Activated CD4-positive, alpha-beta T cell treated with anti-CD3 and anti-CD28 coated beads for 4 hours (primary cell): ENCODE measurements at places on chromosomes 5 and 9.

GRCh38 chr9:134494905-134495304 lies 146.7 kb upstream of the COL5A1 start:
- DNase-seq: no peak

- no peak for DNase-seq
Observed at GRCh38 chr9:8424786-8425410, 625.3 kb upstream of the DMAC1 start.

GRCh38 chr5:170751631-170752030 lies 31.9 kb upstream of the GABRP start:
- DNase-seq: no peak

GRCh38 chr5:65013166-65013565 lies 244.4 kb downstream of the CWC27 start:
- DNase-seq: no peak

- DNase-seq: no peak
Observed at GRCh38 chr9:3567988-3568387, 42.2 kb upstream of the RFX3 start.

DNA sequence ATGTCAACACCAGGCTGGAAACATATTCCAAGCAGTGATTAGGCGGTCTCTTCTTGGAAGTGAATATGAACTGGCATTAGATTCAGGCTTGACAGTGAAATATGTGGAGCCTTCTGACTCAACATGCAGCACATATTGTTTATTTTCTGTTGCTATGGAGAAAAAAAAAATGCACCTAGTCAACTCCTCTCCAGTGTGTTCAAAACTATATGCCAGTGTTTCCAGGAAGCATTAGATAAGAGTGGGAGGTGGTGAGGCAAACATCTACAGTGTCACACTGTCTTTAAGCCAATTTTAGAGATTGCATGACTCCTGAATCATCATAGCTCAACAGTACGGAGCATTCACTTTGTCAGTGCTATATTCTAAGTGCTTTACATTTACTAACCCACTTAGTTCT lies 117.9 kb downstream of the HCN1 start:
- DNase-seq: no peak

DNA sequence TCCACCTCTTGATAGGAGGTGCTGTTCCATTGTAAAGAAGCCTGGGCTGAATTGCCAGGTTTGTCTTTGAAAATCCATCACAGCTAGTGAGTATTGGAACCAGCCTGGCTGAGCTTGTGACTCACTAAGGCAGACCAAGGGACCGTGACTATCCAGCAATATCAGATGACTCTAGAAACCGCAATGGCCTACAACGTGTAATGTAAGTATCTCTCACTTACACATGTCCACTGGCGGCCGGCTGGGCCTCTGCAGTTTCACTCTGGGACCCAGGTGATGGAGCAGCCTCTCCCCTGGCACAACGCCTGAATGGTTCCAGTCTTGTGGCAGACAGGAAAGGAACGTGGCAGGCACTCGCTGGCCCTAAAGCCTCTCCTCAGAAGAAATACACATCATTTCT lies 3.1 kb upstream of the HRH2 start:
- DNase-seq: no peak

DNA sequence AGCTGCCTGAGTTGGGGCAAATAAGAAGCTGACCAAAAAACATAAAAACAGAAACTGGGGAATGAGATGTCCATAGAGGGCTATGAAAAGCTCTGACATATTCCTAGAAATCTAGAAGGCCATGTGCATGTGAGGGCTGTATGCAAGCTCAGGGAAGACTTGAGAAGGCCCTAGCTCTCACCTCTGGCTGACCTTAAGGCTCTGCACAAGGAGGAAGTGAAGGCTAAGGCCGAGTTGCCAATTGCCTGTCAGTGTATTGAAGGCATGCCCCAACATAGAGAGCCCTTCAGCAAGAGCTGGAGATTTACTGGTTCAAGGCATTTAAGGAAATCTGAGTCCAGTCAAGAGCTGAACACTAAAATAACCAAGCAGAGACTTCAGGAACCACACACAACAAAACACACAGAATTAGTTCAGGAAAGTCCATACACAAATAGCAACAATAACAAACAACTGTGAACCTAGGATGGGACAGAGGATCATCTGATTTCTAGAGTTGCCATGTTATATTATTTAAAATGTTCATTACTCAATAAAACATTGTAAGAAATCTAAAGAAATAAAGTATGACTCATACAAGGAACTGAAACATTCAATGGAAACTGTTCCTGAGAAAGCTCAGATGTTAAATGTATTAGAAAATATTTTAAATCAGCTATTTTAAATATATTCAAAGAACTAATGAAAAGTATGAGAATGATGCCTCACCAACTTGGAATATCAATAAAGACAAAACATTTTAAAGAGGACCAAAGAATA lies 161.8 kb downstream of the AUH start:
- DNase-seq: no peak

DNA sequence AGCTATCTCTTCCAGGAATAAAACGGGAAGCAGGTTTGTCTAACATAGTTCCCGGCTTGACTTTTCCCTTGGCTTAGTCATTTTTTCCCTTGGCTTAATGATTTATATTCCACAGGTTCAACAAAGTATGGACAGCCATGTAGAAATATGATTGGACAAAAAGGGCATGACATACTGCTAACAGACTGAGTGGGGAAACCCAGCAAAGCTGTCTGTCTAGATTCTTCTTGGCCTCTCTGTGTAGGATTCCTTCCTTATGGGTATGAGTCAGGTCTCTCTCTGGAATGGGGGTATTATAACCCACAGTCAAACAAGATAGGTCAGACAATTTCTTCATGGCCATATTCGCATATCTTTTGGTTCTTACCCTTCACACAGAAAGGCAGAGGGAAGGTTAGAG lies 5.7 kb upstream of the MTAP start:
- DNase-seq: no peak

DNA sequence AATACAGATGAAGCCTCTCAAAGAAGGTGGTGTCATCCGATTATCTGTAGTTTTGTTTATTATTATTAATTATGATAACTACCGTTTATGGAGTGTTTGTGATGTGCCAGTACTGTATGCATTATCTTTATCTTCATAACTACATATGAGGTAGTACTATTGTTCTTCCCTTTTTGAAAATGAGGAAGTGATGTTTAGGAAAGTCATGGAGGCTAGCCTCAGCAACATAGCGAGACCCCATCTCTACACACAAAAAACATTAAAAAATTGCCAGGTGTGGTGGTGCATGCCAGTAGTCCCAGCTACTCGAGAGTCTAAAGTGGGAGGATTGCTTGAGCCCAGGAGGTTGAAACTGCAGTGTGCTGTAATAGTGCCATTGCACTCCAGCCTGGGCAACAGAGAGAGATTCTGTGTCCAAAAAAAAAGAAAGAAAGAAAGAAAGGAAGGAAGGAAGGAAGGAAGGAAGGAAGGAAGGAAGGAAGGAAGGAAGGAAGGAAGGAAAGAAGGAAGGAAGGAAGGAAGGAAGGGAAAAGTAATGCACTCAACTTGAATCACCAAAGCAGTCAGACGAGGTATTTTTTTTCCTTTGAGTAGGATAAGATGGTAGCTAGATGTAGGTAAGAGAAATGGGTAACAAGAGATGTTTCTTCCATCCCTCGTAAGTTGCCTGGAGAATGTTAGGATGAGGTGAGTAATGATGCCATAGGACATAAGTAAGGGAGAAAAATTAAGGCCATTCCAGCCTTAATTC lies 47.8 kb downstream of the PAM start:
- no peak for DNase-seq

DNA sequence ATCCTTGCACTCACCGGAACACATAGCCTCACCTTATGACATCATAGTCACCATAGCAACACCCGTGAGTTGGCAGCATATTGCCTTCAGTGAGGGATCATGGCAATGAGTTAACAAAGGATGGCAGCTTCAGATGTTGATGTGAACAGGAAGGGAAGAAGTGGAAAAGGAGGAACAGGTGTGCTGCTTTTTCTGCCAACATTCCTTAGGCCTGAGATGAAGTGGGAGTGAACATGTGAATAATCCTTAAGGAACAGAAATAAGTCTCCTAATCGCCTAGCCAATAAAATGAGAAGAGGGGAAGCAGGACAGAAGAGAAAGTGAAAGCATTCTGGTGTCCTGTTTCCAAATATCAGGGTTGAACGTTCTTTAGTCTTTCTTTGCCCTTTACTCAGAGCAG lies 360.0 kb downstream of the BRINP1 start:
- DNase-seq: no peak

DNA sequence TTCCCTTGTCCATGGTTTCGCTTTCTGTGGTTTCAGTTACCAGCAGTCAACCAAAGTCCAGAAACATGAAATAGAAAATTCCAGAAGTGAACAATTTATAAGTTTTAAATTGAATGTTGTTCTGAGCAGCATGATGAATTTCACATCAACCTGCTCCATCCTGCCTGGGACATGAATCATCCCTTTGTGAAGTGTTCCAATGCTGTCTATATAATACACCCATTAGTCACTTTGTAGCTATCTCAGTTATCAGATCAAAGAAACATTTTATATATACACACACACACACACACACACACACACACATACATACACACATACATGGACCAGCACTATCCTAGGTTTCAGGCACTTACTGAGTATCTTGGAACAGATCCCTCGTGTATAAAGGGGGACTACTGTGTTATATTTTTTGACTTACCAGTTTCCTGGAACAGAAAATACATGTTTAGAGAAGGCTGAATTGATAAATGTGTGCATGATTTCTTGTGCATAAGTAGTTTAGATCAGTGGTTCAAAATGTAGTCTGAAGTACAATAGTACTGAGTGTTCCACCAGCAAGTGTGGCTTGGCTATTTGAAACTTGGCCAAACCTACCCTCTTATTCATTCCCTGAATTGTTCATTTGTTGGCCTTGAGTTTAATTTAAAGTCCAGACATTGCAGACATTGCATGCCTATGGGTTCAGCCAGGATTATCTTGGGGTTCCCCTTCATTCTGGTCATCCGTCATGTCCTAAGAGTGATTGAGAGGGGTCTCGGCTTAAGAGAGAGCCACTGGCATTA lies 510.0 kb downstream of the GADD45G start:
- DNase-seq: no peak

DNA sequence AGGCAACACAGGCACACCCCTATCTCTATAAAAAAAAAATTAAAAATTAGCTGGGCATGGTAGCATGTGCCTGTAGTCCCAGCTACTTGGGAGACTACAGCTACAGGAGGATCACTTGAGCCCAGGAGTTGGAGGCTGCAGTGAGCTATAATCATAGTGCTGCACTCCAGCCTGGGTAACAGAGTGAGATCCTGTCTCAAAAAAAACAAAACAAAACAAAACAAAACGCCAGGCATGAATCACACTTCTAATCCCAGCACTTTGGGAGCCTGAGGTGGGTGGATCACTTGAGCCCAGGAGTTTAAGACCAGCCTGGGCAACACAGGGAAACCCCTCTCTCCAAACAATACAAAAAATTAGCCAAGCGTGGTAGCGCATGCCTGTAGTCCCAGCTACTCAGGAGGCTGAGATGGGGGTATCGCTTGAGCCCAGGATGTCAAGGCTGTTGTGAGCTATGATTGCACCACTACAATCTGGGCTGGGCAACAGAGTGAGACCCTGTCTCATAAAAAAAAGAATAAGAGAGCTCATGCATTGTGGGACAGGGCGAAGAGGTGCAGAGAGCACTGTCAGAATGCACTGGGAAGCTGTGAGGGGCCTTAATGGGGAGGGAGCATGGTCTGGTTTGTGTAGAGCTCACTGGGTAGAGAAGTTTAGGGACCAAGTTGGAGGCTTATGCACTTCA lies 8.4 kb upstream of the SAP30L start:
- no peak for DNase-seq

GRCh38 chr5:112915831-112916230 lies 6.2 kb downstream of the REEP5 start:
- no peak for DNase-seq

DNA sequence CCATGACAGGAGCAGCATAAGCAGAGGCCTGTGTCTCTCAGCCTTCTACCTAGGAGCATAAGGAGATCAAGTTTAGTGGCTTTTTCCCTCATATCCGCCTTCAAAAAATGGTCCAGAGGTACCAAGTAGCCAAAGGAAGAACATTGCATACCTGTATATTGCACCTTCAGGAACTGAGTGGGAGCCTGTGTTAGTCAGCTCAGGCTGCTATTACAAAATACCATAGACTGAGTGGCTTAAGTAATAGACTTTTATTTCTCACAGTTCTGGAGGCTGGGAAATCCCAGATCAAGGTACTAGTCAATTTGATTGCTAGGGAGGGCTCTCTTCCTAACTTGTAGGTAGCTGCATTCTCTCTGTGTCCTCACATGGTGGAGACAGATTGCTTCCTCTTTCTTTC lies 597.4 kb upstream of the PTGER4 start:
- no peak for DNase-seq

GRCh38 chr5:34041247-34041972 lies 1.6 kb downstream of the C1QTNF3 start:
- no peak for DNase-seq

DNA sequence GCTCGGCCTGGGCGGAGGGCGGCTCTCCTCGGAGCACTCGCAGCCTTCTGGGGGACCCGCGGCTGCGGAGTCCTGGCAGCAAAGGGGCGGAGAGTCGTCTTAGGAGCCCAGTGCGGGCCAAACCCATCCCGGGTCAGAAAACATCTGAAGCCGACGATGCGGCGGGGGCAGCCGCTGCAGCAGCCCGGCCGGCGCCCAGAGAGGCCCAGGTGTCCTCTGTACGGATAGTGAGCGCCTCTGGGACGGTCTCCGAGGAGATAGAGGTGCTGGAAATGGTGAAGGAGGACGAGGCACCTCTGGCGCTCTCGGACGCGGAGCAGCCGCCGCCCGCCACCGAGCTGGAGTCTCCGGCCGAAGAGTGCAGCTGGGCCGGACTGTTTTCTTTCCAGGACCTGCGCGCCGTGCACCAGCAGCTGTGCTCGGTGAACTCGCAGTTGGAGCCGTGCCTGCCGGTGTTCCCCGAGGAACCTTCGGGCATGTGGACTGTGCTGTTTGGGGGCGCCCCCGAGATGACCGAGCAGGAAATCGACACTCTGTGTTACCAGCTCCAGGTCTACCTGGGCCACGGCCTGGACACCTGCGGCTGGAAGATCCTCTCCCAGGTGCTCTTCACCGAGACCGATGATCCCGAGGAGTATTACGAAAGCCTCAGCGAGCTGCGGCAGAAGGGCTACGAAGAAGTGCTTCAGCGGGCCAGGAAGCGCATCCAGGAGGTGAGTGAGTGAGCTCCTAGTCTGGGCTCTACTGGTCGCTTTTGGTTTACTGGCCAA lies 1.2 kb downstream of the JMY start:
- peak; percentile 25 for DNase-seq

DNA sequence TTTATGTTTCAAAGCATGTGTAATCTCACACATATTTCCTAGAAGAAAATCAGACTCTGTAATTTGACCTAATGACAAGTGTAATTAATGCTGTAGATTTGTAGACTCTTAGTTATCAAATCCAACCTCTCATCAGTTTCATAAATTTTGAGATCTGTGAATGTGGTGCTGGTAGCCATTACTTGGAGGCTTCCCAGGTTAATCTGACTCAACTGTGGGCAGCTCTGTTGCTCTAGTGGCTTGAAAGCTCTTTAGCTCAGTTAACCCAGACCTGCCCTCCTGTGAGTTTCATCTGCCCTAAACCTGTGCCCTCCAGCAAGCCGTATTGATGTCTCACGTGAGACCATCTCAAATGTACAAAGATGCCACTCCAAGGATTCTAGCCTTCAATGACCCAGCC lies 323.4 kb downstream of the FBXL7 start:
- no peak for DNase-seq

GRCh38 chr5:116371935-116372334 lies 202.7 kb downstream of the SEMA6A start:
- DNase-seq: no peak

- no peak for DNase-seq
Observed at GRCh38 chr5:168125445-168126199, 165.8 kb upstream of the WWC1 start.

GRCh38 chr5:96660971-96661854 lies 963 bp upstream of the CAST start:
- peak; percentile 10 for DNase-seq

GRCh38 chr5:157115012-157115411 lies 6.2 kb upstream of the HAVCR2 start:
- DNase-seq: no peak
